H1 (cell line): ENCODE measurements at places on chromosomes 16 and 17. TPM values are rescaled to one million over a fixed set of nuclear protein-coding genes. Genes with fewer than 3 reads are reported as not detected.

The ZNHIT3 gene
- total RNA-seq: 59.1 and 60.8 TPM in 2 replicates

The CSNK2A2 gene
- 124 and 128 TPM in 2 replicates for total RNA-seq

The SP6 gene
- 1.5 and 1.6 TPM in 2 replicates for total RNA-seq

The HSBP1 gene
- 216 and 219 TPM in 2 replicates for total RNA-seq

The MARVELD3 gene
- 34.8 TPM in 2 replicates for total RNA-seq

The SCPEP1 gene
- total RNA-seq: 48.8 and 52.6 TPM in 2 replicates

The BCKDK gene
- total RNA-seq: 49.6 and 51.5 TPM in 2 replicates

The COL1A1 gene
- 80.4 and 88.1 TPM in 2 replicates for total RNA-seq

The HBA2 gene
- 1.1 TPM in 1 of 2 replicates, not detected in the other for total RNA-seq

The DOC2B gene
- total RNA-seq: 3.3 and 4.0 TPM in 2 replicates

The GFOD2 gene
- 33.2 and 35.4 TPM in 2 replicates for total RNA-seq

The PRPSAP2 gene
- 48.3 and 50.5 TPM in 2 replicates for total RNA-seq

The SLC47A1 gene
- 1.5 and 2.2 TPM in 2 replicates for total RNA-seq

The KRTAP2-1 gene
- not detected in 2 replicates for total RNA-seq

The MPP3 gene
- 5.5 and 6.1 TPM in 2 replicates for total RNA-seq

The CAPNS2 gene
- 0.33 TPM in 1 of 2 replicates, not detected in the other for total RNA-seq

The EVI2B gene
- not detected in 2 replicates for total RNA-seq

The NETO2 gene
- total RNA-seq: 8.0 and 12.5 TPM in 2 replicates

The DECR2 gene
- 28.2 and 30.6 TPM in 2 replicates for total RNA-seq

The IGFBP4 gene
- total RNA-seq: 105 and 109 TPM in 2 replicates

The TMC5 gene
- 1.8 and 3.9 TPM in 2 replicates for total RNA-seq

The LPO gene
- total RNA-seq: 0.44 and 0.52 TPM in 2 replicates

The SLC12A3 gene
- total RNA-seq: not detected in 2 replicates

The EMP2 gene
- 21.8 and 22.6 TPM in 2 replicates for total RNA-seq

The SMIM5 gene
- total RNA-seq: not detected in 2 replicates

The CDH13 gene
- 2.3 and 2.6 TPM in 2 replicates for total RNA-seq

The CCR7 gene
- total RNA-seq: 0.17 TPM in 1 of 2 replicates, not detected in the other

The CDYL2 gene
- total RNA-seq: 5.3 and 6.0 TPM in 2 replicates

The PIMREG gene
- total RNA-seq: 133 and 143 TPM in 2 replicates

The TRIM16 gene
- 25.1 and 29.1 TPM in 2 replicates for total RNA-seq

The CES1 gene
- 0.52 and 1.2 TPM in 2 replicates for total RNA-seq

The CA10 gene
- total RNA-seq: 0.63 and 0.96 TPM in 2 replicates

The CRHR1 gene
- total RNA-seq: 0.55 and 0.56 TPM in 2 replicates

The CD300A gene
- total RNA-seq: 0.46 and 0.52 TPM in 2 replicates

The ATP2A1 gene
- 2.4 and 3.0 TPM in 2 replicates for total RNA-seq

The CX3CL1 gene
- 1.4 and 1.9 TPM in 2 replicates for total RNA-seq

The CDH15 gene
- total RNA-seq: 0.65 and 0.82 TPM in 2 replicates

The SCIMP gene
- not detected in 2 replicates for total RNA-seq

The TEX14 gene
- 0.88 and 2.5 TPM in 2 replicates for total RNA-seq

The SLC25A10 gene
- total RNA-seq: 22.2 and 25.3 TPM in 2 replicates

The NPTX1 gene
- total RNA-seq: 12.0 and 14.8 TPM in 2 replicates

The RAB26 gene
- 4.3 and 5.3 TPM in 2 replicates for total RNA-seq

The CMTM4 gene
- total RNA-seq: 49.4 and 51.7 TPM in 2 replicates

The NOXO1 gene
- total RNA-seq: 2.5 and 3.3 TPM in 2 replicates

The IL17C gene
- total RNA-seq: 1.1 and 1.4 TPM in 2 replicates

The CSH1 gene
- not detected in 2 replicates for total RNA-seq

The AIPL1 gene
- 0.71 TPM in 1 of 2 replicates, not detected in the other for total RNA-seq

The NATD1 gene
- 7.5 and 8.4 TPM in 2 replicates for total RNA-seq

The HLF gene
- 0.38 and 0.60 TPM in 2 replicates for total RNA-seq

The SBK1 gene
- total RNA-seq: 73.9 and 77.4 TPM in 2 replicates

The SLC5A10 gene
- 0.11 TPM in 1 of 2 replicates, not detected in the other for total RNA-seq

The DLX4 gene
- total RNA-seq: 0.80 and 0.88 TPM in 2 replicates
